ENCODE measurements at places on chromosomes 1 and 21.

DNA sequence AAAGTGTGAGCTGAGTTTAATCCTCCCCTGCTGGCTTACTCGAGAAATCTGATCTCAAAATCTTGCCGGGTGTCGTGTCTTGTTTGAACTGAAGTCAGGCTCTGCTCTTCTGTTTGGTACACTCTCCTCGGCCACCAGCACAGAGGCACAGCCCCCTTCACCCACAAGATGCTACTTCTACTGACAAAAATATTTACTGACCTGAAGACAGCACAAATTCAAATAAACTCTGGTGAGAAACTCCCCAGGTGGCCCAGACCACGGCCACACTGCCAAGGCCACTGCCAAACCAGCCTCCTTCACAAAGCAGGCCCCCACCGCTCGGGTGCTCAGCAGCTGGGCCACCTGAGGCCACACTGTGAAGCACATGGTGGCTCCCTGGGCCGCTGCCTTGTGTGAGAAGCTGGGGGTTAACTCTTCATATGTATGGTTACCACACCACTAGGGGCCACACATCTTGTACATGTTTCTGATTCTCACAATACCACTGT lies 80.6 kb downstream of the TGFBR3 start:
- no peak for DNase-seq

DNA sequence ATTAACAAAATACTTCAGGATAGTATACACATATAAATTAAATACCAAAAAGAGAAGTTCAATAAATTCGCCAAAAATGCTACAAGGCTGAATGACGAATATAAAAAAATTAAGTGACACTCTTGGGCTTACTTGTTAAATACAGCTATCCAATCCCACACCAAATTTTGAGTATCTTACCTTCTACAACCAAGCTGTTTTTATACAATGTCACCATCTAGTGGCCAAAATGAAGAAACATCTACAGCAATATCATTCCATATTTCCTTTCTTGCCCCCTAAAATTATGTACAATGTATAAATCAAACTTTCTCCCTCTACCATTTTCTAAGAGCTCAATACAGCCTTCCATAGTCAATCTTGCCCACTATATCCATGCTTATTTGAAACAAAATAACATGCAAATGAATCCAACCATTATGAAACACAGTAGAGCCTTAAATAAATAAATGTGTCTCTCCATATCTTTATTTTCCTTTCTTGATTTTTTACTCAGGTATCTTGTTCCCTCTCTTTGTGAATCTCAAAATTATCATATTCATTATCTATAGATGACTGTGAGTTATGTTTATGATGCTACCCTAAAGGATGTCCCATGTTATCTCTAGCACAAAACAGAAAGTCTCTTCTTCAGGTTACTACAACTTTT lies 86.3 kb downstream of the ACBD6 start:
- no peak for DNase-seq

DNA sequence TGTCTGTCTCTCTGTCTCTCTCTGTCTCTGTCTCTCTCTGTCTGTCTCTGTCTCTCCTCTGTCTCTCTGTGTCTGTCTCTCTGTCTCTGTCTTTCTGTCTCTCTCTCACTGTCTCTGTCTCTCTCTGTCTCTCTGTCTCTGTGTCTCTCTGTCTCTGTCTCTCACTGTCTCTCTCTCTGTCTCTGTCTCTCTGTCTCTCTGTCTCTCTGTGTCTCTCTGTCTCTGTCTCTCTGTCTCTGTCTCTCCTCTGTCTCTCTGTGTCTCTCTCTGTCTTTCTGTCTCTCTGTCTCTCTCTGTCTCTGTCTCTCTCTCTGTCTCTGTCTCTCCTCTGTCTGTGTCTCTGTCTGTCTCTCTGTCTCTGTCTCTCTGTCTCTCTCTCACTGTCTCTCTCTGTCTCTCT lies 873 bp upstream of the COL6A1 start:
- DNase-seq, result no peak

DNA sequence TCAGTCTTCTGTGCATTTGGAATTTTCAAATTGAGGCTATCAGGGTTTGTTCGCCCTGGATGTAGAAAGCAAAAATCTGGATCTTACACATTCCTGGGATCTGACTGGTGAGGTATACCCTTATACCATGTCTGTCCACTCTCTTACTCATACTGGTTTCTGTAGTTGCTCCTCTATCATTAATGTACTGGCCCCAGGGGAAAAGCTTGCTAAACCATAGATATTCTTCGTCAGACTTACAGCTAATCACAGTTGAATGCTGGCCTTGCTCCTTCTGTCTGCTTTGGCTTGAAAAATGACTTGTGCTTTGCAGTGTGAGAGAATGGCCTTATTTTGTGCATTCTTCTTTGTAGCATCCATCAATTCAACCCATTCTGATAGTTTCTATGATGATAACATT lies 30.5 kb downstream of the TBCE start:
- DNase-seq, result no peak

DNA sequence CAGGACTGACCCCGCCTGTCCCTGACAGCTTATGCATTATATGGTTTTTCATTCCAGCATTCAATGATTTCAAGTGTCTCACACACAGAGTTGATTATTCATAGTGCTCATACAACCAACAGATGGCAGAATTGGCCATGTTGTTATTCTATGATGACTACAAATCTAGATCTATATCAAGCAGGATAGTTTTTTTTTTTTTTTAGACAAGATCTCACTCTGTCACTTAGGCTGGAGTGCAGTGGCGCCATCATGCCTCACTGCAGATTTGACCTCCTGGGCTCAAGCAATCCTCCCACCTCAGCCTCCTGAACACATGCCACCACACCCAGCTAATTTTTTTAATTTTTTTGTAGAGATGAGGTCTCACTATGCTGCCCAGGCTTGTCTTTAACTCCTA lies 40.1 kb upstream of the LRRC8D start:
- DNase-seq, result no peak

DNA sequence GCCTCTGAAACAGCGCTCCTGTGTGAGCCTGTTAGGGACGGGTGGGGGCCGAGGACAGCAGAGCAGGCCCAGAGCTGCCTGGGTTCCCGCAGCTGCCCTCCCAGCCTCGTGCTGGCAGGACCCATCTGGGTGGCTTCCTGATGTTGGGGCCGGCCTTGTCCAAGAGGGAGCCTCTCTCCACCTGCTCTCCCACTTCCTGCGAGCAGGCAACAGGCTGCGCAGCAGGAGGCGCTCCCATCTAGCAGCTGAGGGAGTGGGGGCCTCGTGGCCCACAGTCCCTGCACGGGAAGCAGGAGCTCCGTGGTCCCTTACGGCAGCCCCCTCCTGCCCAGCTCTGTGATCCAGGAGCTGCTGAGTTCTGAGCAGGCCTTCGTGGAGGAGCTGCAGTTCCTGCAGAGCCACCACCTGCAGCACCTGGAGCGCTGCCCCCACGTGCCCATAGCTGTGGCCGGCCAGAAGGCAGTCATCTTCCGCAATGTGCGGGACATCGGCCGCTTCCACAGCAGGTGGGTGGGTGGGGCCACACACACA lies 68.0 kb downstream of the TRIM11 start:
- no peak for DNase-seq

DNA sequence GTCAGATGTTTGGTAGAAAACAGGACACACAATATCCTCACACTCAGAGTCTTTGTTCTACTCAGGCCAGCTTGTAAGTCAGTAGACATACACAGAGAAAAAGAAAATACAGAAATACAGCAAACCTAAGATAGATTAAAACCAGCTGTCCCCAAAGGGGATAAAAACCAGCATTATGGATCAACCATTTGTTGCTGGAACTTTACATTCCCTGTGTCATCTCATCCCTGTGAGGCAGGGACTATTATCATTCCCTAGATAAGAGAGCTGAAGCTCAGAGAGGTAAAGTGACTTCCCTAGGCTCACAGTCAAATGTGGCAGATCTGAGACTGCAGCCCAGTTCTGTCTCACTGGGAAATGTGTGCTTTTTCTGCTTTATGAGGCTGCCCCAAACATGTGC lies 80.7 kb downstream of the DMRTA2 start:
- DNase-seq, result no peak

- no peak for DNase-seq
Observed at GRCh38 chr21:46021398-46021797, 39.8 kb downstream of the COL6A1 start.

GRCh38 chr1:184941735-184942134 lies 32.6 kb downstream of the NIBAN1 start:
- no peak for DNase-seq

DNA sequence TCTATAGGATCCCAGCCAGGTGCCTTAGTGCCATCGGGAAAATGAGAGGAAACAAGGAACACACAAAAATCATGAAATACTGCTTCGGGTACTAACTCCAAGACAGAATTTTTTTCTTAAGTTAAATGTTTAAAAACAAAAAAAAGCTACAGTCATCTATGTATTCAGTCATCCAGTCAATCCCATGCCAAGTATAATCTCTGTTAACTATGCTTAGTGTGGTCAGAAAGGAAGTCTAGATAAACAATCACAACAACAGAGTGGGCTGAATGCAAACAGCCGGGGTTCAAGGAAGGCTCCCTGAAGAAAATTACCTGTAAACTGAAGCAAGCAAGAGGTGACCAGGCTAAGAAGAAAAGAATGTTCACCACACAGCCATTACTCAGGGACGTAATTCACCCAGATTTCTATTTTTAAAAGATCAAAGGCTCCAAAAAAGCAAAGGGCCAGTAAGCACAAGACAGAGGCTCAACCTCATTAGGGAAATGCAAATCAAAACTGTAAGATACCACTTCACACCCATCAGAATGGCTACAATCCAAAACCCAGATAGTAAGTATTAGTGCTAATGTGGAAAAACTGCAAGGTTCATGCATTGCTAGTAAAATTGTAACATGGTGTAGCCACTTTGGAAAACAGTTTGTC lies 53.0 kb downstream of the RERE start:
- DNase-seq, result no peak

DNA sequence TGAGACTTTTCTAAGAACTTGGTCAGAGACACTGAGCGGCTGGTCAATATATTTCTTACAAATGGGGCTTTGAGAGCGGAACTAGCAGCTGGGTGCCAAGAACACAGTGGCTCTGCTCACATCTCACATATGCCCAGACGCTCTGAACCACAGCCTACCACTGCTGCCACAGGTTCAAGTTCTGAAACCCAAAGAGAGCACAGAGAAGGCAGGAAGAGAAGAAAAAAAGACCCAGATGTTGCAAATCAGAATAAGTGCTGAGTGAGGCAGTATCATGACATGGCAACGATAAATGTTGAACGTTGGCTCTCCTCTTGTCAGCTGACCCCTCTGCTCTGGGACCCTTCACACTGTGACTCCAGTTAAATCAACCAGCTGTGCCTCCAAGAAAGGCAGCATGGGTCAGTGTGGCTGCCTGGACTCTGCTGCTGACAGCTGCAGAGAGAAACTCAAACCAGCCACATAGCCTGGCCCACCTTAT lies 26.4 kb downstream of the HIVEP3 start:
- DNase-seq, result no peak

DNA sequence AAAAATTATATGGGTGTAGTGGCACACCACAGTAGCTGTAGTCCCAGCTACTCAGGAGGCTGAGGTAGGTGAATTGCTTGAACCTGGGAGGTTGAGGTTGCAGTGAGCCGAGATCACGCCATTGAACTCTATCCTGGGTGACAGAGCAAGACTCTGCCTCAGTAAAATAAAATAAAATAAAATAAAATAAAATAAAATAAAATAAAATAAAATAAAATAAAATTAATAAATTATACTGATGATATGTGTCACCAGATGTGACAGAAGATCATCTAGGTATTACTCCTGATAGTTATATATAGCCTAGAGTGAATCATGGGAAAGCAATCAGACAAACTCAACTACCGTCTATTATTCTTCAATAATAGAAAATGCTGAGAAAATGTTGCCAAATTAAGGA lies 972.5 kb downstream of the MRPL39 start:
- no peak for DNase-seq

DNA sequence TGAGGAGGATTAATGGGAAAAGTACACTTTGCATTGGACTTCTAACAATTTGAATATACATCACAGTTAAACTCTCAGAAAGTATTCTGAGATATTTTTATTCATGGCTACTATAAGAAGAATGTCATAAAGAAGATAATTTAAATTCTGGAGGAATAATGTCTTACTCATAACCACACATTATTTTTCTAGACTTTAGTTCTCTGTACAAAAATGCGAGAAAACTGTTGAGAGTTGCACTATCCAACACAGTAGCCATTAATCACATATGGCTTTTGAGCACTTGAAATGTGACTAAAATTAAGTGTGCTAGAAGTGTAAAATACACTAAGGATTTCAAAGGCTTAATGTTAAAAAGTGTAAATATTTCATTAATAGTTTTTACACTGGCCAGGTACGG lies 53.8 kb downstream of the CRB1 start:
- no peak for DNase-seq

DNA sequence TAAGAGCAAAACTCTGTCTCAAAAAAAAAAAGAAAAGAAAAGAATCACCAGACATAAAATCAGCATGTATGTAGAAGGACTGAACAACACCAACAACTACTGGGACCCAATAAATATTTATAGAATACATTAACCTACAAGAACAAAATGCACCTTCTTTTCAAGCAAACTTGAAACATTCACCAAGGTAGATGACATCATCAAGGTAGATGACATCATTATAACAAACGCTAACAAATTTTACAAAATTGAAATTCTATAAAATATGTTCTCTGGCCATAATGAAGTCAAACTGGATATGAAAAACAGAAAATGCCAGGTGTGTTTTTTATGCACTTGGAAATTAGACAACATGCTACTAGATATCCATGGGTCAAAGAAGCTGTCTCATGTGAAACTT lies 220.2 kb upstream of the SNX7 start:
- DNase-seq, result no peak

DNA sequence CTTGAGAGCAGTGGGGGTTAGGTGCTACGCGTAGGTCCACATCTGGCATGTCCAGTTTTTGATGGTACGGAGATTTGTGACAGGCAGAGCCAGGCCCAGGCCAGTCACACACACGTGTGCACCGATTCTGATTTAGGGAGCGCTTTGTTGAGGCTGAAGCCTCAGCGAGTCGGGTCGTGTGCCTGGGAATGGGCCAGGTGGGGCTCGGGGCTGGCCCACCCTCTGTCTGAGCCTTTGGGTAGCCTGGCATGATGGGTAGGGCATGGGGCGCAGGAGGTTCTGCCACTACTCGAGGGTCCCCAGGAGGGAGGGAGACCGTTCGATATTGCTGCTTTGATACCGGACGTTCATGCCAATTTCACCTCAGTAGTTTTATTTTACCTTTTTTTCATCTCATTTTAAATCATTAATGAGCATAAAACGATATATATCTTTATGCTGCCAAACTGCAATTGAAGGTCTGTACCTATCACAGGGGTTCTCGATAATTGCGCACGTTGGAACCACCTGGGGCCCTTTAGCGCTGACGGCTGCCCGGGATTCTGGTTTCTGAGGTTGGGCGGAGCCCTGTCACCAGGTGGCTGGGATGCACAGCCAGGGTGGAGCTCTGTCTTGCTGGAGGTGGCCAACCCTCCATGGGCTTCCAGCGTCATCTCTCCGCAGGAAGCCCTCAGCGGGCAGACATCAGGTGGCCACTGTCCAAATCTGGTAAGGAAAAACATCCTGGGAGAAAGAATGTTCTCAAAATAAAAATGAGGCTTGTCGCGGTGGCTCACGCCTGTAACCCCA lies 71.9 kb downstream of the SCCPDH start:
- DNase-seq, result no peak

- no peak for DNase-seq
Observed at GRCh38 chr1:27551953-27552312, 52.0 kb downstream of the AHDC1 start.
